ENCODE measurements at places on chromosomes 11 and 22.

DNA sequence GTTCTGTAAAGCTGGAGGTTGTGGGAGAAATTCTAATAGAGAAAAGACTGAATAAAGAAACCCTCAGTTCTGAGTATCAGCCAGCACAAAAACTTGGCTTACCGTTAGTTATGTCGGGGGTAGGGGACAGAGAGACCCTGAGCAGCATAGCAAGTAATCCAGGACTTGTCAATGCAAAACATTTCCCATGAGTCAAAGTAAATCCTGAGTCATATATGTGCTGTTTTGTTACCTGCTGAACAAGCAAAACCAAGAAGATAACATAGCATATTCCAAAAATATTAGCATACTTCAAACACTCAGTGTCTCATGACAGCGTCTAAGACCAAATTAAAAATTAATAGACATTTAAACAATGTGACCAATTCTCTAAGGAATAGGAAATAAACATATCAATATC, 75.1 kb upstream of the LUZP2 start:
- DNase-seq: no peak

GRCh38 chr11:116355104-116355503, 417.7 kb downstream of the BUD13 start:
- DNase-seq: no peak

DNA sequence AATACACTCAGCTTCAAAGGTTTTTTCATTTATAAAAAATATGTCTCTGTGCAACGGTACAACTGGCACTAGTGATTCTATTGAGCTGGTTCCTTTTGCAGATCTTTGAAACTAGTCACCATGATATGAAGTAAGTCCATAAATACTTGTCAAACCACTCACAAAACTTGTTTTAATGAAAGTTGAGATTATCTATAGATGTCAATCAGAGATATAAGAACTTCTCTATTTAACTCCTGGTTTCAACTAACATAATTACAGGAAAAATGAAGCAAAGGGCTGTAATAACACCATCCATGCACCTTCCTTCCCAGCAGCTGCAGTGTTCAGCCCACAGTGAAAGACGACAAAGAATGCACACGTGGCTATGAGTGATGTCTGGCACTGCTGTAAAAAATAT, 44.7 kb downstream of the TMEM123 start:
- DNase-seq: no peak

- DNase-seq: no peak
These were observed 9.9 kb downstream of the IGF2 start for GRCh38 chr11:2129308-2129698.

DNA sequence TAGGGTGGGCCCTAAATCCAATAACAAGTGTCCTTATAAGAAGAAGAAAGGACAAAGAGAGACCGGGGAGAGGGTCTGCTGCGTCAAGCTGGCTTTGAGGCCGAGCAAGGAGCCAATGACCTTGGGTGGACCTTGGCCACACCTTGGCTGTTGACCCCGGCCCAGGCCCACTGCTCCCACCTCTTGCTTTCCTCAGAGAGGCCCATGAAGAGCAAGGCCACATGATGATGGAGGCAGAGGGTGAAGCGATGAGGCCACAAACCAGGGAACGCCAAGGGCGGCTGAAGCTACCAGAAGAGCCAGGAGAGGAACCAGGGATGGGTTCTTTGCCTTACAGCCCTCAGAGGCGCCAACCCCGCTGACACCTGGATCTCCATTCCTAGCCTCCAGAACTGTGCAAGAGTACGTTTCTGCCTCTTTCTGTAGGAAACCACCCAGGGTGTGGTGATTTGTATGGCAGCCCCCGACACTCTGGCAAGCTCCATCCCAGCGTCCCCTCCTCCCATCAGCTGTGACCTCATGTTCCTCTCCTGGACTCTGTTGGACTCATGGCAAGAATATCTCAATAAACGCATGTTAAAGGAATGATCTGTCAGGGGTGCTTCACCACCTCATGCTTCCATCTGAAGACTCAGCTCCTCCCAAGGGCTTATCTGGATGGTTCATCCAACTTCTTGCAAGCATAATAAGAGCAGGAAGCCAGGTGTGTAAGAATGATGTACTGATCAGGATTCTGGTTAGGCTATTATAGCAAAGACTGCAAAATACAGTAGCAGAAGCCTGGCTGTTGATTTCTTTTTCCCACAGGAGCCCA, 41.6 kb upstream of the LINC01488 start:
- DNase-seq: no peak

DNA sequence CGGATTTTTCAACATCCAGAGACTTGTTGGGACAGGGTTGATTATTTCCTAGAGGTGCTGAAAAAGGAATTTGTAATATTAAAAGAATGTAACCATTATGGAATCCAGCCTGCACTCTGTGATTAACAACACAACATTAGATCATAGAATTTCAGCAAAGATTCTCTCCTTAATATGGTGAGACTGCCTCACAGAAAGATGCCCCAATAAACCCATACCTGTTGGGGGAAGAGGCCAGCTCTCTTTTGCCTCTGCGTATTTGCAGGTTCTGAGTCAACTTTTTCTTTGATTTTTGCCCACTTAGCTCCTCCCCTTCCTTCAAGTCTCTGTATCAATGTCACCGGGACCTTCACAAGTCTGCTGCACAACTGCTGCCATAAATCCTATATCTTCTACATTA, 12.4 kb upstream of the MTMR3 start:
- DNase-seq: no peak
